ENCODE measurements at places on chromosomes 11 and 22.

GRCh38 chr11:2707736-2708135 is 7.9 kb upstream of the KCNQ1OT1 start:
- DNase-seq = no peak

- no peak for DNase-seq
Measured at GRCh38 chr11:16982809-16983208, 31.4 kb downstream of the PLEKHA7 start.

- no peak for DNase-seq
Measured at GRCh38 chr11:96647621-96648020, 257.8 kb downstream of the JRKL start.

- peak; percentile 8 for DNase-seq
Measured at GRCh38 chr22:22210375-22210774, 34.2 kb upstream of the VPREB1 start.

GRCh38 chr11:126159719-126160344 is 51.6 kb downstream of the RPUSD4 start:
- no peak for DNase-seq

DNA sequence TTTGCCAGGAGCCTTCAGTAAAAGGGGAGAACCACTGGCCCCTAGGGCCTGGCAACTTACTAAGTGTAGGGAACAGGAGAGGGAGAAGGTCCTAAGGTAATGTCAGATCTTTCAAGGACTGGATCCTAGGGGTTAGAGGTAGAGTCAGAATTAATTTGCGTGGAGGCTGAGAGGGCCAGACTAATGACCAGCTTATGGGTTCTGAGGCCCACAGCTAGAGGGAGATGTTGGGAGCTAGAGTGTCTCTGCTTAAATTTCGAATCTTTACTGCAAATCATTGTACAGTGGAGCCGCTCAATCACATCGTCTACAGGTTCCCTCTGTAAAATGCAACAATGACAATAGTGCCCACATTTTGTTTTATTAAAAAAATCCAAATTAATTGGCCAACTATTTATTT is 31.4 kb downstream of the CLMP start:
- no peak for DNase-seq

Measured in stimulated activated CD8-positive, alpha-beta memory T cell treated with anti-CD3 and anti-CD28 coated beads, Interleukin-4, amount 100 ng/mL, for 1 hour (primary cell).